ENCODE measurements at places on chromosomes 3 and 15. TPM values are rescaled to one million over a fixed set of nuclear protein-coding genes. Genes with fewer than 3 reads are reported as not detected.

The NOP10 gene
- total RNA-seq, result 319 TPM

The NDN gene
- total RNA-seq, result not detected

- no peak for DNase-seq
These were observed 89.5 kb downstream of the SUCNR1 start for GRCh38 chr3:151962912-151963311.

GRCh38 chr3:63967675-63968611 lies 55.4 kb downstream of the PSMD6 start:
- peak; percentile 40 for DNase-seq

GRCh38 chr3:117990627-117991026 lies 1044.0 kb downstream of the IGSF11 start:
- no peak for DNase-seq

GRCh38 chr3:149812606-149813366 lies at the start of gene RNF13:
TSS of gene RNF13 (plus strand) at chr3:149813215. CDS start at chr3:149846027, 32,812 bp downstream.
- DNase-seq, result peak; percentile 98

DNA sequence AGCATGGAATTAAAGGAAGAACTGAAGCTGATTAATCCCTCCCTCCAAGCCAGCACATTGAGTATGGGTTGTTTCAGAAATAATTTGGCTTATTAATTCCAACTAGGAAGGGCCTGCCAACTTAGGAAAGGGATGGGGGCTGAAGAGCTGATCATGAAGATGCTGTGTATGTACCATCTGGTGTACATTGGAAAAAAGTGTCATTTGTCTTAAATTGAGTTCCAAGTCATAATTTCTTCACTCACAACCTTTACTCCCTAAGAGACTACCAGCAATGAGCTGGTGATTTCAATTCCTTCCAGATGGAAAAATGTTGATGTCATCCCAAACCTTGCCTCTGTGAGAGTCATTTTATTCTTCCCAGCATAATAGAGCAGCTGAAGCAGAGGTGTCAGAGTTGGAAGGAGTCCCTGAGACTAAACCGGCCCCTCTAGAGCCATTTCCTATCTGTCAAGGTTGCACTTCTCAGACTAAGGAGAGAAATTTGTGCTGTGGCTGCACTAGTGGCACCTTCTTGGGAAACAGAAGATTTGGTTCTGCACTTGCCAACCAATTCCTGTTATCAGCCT lies 79.4 kb downstream of the GTPBP8 start:
- DNase-seq, result no peak

DNA sequence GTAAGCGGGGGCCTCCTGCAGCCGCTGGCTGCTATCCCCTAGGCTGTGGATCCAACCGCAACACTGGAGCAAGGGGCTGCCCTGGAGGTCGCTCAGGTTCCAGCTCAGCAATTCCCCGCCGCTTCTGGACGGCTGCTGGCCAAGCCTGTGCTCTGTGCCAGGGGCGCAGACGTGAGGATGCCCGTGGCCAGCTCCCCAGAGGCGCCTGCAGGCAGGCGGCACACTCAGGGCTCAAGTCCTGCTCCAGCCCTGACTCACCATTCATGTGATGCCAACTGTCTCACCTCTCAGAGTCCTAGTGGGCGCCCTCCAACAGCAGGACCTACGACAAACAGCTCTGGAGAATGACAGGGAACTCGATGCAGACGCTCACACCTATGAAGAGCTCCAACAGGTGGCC lies 31.6 kb downstream of the KLHL25 start:
- peak; percentile 20 for DNase-seq

GRCh38 chr15:85316244-85316934 lies 64.0 kb upstream of the AKAP13 start:
- peak; percentile 90 for DNase-seq

The KCNMB3 gene
- 0.52 TPM for total RNA-seq

The GABRA5 gene
- not detected for total RNA-seq

- DNase-seq, result no peak
These were observed 205.0 kb downstream of the LPP start for GRCh38 chr3:188358787-188359493.

DNA sequence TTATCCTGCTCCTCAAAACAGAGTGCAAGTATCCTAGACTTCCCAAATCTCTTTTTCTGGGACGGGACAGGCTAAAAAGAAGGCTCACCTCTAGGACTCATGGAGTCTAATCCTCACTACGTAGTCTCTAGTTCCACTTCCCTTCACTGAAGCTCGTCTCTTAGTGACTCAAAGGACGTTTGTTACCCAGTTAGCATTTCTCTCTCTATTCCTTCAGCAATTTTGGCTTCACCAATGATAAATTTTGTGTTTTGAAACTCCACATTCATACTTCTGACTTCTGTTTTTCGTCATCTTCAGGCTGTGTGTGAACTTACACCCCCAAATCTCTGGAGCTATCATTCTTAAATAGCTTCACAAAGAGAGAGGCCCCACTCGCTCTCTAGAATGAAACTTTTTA lies 627.1 kb downstream of the NAALADL2 start:
- DNase-seq, result no peak

Measured in M059J (cell line).